ENCODE measurements at places on chromosomes 7 and 10.

DNA sequence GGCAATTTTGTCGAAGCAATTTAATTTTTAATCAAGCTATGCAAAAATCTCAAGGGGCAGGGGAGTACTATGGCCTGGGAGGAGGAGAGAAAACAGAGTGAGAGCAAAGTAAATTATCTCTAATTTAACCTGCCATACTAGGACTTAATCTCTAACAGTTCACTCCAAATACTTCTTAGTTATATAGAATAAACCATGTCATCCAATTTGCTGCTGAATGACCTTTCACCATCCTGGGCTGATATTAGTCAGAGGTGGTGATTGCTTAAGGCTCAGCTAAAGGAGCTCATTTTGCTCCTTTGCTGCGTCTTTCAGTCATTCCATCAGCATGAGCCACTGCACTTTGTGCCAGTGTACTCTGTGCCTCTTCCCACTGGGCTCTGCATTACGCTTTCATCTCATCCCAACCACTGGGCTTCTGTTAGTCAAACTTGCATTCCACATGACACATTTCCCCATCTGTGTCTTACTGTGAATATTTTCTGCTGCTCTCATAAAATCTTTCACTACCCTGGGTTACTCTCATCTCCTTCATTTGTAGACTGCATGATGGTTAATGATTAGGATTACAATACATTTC, 84.3 kb downstream of the CD36 start:
- no peak for DNase-seq

- DNase-seq, result no peak
Measured at GRCh38 chr7:19617901-19618300, 90.9 kb downstream of the POLR1F start.

DNA sequence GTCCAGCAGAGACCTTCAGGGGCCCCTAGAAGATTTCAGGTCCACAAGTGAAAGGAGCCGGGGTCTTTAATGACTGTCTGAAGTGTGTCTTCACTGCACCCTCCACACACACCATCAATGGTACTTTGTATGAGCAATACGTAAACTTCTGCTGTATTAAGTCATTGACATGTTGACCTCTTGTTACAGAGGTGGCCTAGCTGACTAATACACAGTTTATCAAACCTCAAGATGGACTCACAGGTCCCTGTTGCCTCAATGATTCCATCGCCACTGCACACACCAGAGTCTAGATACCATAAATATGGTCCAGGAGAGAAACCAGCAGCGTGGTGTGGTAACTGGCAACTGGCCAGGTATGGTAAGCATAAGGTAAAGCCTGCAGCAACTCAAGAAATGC, 19.5 kb downstream of the KCNMA1 start:
- no peak for DNase-seq

- DNase-seq, result no peak
Measured at GRCh38 chr7:155299535-155300202, 2.0 kb downstream of the INSIG1 start.

DNA sequence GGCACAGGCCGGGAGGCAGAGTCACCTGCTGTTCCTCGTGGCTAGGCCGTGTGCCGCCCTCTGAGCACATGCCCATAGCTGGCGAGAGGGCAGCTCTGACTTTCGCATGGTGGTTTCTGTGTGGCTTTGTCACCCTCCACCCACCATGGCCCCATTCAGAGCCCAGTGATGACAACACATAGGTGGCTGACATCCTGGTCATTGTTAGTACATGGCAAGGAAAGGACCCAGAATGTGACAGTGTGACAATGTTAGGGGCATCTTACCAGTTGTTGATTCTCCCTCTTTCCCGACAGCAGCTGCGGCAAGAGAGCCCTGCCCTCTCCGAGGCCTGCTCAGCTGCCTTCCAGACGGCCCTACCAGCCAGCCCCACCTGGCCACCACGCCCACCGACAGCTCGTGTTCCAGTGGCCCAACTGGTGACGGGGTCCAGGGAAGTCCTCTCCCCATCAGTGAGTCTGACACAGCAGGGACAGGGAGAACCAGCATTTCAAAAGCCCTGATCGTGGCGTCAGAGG, 52.2 kb downstream of the ZNF467 start:
- DNase-seq, result no peak

GRCh38 chr7:35024298-35024697, 13.0 kb downstream of the DPY19L1 start:
- DNase-seq, result no peak

GRCh38 chr7:38425509-38425908, 152.1 kb upstream of the TARP start:
- no peak for DNase-seq

GRCh38 chr10:96395931-96396877, 37.4 kb upstream of the OPALIN start:
- DNase-seq, result peak; percentile 42

- DNase-seq, result no peak
Measured at GRCh38 chr7:70788276-70788675, 343.7 kb upstream of the GALNT17 start.

- no peak for DNase-seq
Measured at GRCh38 chr10:51894771-51895578, 195.6 kb upstream of the CSTF2T start.

DNA sequence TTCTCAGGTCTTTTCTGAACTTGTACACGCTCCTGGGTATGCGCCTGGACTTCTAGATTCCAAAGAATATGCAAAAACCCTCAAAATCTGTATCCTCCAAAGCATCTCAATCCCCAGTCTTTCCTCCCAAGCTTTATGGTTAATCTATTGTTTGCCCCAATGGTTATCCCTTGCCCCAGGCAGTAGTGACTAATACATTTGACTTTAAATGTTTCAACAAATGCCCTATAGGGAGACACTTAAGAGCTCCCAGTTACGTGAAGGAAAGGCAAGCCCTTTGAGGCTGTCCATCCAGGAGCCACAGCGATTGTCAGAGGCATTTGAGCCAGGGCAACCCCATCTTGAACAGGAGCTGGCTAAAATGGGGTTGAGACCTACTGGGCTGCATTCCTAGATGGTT, 12.7 kb upstream of the FOXL3 start:
- no peak for DNase-seq

GRCh38 chr10:129123428-129123827, 343.6 kb upstream of the MGMT start:
- no peak for DNase-seq

- DNase-seq, result no peak
Measured at GRCh38 chr7:80824253-80824652, 94.6 kb downstream of the SEMA3C start.

- no peak for DNase-seq
Measured at GRCh38 chr7:125253452-125254190, 324.0 kb upstream of the POT1 start.

- DNase-seq, result no peak
Measured at GRCh38 chr10:129495698-129496097, 28.7 kb downstream of the MGMT start.

GRCh38 chr7:117319181-117319580, 3.7 kb downstream of the WNT2 start:
- DNase-seq, result no peak

- no peak for DNase-seq
Measured at GRCh38 chr7:151867912-151868311, 9.0 kb downstream of the PRKAG2 start.

DNA sequence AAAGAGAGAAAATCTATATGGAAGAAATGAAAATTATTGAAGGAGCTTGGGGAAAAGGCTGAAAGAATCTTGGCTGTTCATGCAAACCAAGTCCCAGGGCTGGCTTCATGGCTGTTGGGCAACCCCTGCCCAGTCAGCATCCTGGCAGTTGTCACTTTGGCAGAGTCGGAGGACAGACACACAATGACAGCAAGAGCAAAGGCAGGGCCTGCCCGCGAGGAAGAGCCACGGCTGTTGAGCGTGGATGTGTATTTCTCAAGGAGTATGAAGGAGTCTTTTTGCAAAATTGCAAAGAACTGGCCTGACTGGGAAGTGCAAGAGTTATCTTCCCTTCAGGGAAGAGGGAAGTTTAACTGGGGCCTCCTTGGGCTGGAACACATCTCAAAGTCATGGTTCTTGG, 11.7 kb downstream of the PTPRE start:
- no peak for DNase-seq

- DNase-seq, result no peak
Measured at GRCh38 chr7:28658381-28658780, 246.1 kb downstream of the CREB5 start.

DNA sequence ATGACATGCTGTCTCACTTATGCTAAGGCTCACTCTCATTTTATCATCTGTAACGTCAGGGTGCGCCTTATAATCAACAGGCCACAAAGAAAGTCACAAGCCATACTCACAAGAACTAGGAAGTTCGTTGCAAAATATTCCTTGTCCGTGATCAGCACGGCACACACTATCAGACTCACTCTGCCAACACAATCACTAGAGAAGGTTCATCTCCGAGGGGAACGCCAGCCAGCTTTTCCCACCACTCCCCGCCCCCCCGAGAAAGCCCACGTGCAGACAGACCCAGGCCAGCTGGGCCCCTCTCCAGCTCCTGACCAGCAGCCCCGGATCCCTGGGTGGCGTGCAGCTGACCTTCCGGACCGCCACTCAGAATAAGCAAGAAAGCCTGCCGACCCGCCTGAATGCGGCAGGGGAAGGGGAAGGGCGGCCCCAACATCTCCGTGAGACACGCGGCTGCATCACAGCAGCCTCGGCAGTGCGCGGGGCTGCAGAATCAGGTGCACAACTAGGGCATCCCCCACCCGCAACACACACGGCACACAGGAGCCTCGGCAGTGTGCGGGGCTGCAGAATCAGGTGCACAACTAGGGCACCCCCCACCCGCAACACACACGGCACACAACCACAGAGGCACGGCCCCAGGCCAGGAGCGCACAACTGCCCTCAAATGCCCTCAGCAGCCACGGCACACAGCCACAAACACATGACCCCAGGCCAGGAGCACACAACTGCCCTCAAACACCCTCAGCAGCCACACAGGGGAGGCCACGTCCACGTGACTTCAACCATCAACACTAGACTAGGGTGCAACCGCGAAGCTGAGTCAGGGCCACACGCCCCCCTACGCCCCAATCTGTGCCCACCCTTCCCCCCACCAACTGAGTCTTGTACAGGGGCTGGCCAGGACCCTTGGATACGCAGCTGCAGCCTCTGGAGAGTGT, 2.5 kb upstream of the GPR146 start:
- DNase-seq, result no peak

GRCh38 chr10:14150526-14150925, 180.2 kb downstream of the FRMD4A start:
- DNase-seq, result no peak

DNA sequence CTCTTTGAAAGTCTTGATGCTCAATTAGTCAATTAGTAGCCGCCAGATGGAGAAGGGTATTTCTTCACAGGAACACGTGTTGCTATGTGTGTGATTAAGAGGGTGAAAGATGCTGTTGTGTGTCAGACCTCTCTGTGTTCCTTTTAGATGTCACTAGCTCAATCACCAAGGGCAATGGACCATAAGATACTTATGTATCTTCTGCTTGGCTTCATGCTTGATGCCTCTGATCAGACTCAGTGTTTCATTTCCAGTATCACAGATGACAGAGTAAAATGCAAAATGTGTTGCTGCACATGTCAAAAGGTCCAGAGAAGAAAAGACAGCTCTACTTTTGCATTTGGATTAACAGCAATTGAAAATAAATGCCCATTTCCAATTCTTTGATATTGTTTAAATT, 865.9 kb downstream of the CNTNAP2 start:
- no peak for DNase-seq

DNA sequence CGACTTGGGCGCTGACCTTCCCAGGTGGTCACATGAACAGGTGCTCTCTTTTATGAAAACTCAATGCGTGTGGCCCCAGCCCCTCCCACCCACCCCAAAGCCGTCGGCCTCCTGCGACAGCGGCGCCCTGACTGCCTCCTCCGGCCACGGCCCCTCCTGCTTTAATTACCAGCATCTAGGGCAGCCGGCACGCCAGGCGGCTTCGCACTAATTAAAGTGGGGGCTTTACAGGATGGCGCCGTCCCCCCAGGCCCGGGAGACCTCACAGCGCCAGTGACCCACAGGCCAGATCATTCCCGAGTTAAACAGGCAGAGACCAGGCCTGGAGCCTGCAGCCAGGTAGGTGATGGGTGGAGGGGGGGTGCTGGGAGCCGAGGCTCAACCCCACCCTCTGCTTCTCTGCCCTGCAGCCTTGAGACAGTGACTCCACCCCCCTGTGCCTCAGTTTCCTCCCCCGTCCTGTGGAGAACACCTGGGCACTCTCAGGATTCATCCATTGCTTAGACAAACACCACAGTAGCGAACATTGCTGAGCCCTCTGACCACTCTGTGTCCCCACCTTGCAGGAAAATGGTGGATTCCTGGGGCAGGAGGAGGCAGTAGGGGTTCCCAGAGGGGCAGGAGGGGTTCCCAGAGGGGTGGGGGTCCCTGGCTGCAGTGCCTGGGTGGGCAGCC, 100.8 kb downstream of the MICALL2 start:
- DNase-seq, result no peak

Data from SHP77 (cell line).